Stimulated activated CD4-positive, alpha-beta T cell treated with anti-CD3 and anti-CD28 coated beads, Interleukin-2, amount 100 ng/mL, for 4 hours (primary cell): ENCODE measurements at places on chromosomes 5 and 9.
A peak's percentile ranks its signal among the peaks of the same experiment; 100 is the strongest.

- no peak for DNase-seq
These were observed 34.8 kb upstream of the NEURL1B start for GRCh38 chr5:172606156-172606785.

GRCh38 chr5:154937186-154937717 is 759 bp downstream of the GEMIN5 start:
- no peak for DNase-seq

GRCh38 chr9:33046061-33046460 is 21.0 kb downstream of the DNAJA1 start:
- DNase-seq: no peak

DNA sequence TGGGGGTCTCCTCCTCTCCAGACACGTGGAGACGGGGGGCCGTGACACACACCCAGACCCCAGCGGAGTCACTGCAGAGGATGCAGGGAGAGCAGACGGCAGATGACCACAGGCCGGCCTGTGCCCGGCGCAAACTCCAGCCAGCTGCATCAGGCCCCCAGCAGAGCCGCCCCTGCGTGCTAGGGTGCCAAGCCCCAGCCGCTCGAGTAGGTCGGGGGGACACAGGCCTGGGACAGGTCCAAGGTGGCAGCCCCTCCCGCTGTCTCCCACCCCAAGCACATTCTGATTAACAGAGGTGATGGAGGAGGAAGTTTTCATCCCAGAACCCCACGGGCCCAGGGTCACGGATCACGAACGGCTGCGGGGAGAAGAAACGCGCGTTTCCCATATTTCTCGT is 14.4 kb downstream of the NACC2 start:
- DNase-seq: no peak

DNA sequence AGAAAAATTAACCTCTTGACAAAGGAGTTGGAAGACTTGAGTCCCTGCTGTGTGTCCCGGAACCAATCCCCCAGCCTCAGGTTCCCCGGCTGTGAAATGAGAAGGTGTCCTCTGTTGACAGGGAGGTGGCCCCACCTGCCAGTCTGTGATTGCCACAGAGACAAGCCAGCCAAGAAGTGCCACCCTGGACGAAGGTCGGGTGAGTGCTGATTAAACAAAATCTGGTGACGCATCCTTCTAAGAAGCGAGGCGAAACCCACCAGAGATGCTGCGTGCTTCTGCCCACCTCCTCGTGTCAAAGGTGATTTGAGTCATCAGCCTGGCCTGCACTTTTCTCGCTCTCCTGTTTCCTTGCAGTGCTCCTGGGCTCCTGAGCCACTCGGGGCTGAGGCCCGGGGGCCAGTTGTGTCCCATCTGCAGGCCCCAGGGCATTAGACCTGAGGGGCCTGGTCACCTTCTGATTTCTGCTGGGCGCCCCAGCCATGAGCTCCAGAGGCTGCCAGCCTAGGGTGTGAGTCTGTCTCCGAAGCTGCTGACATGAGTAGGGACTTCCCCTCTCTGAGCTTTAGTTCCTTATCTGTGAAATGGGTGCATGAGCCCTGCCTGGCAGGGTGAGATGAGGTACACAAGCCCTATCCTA is 28.7 kb downstream of the NEK6 start:
- DNase-seq: peak; percentile 33

- no peak for DNase-seq
These were observed 3.3 kb downstream of the PRELID1 start for GRCh38 chr5:177306674-177307543.

DNA sequence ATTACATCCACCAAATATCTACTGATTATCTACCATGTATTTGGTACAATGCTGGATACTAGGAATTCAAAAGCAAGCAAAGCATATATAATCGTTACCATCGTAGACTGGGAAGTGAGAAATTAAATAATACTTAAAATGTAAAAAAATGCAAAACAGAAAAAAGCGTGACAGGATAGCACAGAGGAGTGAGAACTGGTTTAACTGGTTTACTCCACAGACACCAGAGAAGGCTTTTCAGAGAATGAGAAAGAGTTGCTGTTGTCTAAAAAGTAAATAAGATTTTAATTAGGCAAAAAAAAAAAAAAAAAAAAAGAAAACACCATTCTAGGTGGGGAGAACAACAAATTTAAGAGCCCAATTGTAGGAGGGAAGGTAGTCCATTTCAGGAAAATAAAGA is 657.9 kb upstream of the ST8SIA4 start:
- DNase-seq: no peak

DNA sequence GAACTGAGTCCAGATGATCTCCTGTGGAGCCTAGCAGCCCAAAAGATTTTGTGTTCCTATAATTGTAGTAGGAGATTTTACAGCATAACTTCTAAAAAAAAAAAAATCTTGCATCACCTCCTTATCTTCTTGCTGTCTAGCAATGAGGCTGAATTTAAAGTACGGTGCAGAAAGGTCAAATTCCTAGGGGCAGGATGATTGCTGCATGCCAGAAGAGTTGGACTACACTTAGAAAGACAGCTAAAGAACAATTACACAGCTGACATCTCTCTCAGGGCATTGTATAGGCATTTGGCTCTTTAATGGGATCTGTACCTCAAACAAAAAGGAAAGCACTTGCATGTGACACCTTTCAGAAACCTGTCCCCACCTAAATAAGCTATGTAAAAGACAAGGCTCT is 443.2 kb downstream of the HCN1 start:
- no peak for DNase-seq

DNA sequence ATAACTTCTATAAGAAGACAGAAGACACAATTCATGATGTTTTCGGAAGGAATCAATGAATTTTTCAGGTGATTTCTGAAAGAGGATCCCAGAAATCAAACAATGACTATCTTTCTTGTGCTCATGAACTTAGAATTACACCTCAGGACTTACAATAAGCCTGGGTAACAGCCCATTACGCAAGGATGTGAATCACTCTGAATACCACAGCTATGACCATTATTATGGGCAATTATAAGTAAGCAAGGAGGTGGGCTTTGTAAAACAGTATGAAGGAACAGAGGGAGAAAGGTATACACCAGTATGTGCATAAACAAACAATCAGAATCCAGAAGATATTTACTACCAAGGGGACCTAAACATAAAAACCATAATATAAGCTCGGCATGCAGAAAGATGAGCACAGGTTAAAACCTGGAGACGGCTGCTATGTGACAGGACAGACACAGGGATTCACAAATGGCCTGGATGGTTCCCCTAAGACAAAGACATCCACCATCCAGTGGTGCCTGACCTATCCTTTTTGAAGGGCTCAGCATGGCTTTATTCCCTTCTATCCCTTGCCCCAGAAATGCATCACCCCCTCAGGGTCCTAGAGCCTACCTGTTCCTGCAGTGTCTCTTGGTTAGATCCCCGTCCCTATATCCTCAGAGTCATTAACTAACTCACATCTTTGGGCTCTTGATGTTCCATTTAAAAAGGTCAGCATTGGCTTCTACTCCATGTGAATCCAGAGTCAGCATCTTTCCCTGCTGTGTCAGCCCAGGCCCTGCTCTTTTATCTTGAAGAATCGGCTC is 21.8 kb upstream of the PPP2CA start:
- DNase-seq: no peak

- DNase-seq: no peak
These were observed 56.1 kb upstream of the PIP5K1B start for GRCh38 chr9:68648971-68649370.

DNA sequence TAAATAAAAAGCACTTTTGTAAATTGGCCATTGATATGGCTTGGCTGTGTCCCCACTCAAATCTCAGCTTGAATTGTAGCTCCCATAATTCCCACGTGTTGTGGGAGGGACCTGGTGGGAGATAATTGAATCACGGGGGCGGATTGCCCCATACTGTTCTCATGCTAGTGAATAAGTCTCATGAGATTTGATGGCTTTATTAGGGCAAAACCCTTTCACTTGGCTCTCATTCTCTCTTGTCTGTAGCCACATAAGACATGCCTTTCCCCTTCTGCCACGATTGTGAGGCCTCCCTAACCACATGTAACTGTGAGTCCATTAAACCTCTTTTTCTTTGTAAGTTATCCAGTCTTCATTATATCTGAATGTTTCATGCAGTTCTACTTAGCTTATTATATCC is 153.2 kb downstream of the TARS1 start:
- no peak for DNase-seq

GRCh38 chr5:138605254-138605972 is 30.2 kb upstream of the HSPA9 start:
- no peak for DNase-seq

DNA sequence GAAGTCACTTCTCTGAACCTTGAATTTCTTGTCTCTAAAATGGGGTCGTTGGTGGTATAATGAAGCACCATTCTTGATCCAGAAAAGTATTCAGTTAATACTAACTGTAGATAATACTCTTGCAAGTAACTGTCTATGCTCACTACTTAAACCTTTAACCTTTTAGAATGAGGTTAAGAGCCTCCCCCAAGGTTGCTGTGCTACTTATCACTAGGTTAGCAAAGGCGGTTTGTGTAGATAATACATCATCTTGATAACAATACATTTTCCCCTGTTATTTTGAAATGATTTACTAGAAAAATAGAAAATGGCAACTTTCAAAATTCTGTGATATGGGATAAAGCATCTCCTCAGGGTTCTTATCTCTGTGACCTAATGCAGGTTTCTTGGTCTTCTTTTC is 12.6 kb downstream of the MAP3K1 start:
- no peak for DNase-seq

DNA sequence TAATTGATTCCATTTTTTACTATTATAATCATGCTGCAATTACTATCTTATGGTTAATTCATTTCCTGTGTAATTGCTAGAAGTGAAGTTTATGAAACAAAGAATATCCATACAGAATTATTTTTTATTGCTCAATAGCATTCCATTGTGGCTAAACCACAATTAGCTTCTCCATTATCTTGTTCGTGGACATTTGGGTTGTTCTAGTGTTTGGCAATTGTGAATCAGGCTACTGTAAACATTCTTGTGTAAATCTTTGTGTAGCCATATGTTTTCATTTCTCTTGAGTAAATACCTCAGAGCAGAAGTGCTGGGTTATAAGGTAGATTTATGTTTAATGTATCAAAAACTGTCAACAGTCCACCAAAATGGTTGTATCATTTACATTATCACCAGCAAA is 341.1 kb downstream of the MAT2B start:
- no peak for DNase-seq

GRCh38 chr5:136526021-136526420 is 160.7 kb upstream of the TRPC7 start:
- no peak for DNase-seq

DNA sequence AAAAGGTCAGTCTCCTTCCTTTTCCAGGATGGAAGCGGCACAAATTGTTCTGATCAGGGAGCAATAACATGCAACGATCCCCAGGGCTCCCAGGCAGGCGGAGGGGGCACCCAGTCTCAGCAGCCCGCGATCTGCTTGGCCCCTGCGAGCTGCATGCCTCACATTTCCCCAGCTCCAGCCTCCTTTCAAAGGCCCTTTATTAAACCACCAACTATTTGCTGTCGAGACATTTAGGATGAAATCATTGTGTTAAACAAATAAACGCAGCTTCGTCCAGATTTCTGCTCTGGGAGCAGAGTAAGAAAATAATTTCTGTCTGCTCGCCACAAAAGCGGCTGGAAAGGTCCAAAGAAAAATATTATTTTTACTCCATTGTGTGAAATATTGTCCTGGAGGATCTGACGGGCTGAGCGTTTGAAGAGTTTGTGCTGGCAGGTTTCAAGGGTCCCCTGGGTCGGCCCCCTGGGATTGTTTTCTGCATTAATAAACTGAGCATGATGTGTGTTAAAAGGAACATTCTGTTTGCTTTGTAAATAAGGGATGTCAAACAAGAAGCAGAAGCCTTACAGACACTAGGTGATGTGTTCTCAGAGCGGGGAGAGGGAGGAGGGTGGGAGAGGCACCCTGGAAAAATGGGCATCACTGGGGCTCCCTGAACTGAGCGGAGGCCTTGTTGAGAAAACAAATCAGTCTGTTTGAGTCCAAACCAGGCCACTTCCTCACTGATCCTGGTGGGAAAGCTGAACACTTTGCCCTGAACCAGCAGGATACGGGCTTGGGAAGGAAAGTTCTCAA is 110.1 kb downstream of the FOXD1 start:
- no peak for DNase-seq

DNA sequence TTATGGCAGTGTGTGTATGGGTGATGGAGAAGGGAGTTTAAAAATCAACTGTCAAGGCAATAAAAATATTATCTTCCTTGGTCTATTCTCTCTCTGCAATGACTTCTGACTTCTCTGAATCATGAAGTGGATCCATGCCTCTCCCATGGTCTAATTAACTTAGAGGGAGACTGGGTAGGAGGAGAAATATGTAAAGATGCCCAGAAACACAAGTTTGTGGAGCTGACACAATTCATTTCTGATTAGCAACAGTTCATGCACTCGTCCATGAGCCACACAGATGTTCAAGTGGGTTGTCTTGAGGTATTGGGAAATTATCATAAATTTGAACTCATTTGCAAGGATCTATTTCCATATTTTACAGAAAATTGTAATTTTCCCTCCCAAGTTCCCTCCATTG is 38.1 kb downstream of the INSYN2B start:
- no peak for DNase-seq

GRCh38 chr5:172830876-172831662 is 3.0 kb upstream of the ERGIC1 start:
- DNase-seq: no peak
